ENCODE measurements at places on chromosomes 16 and 17. TPM values are rescaled to one million over a fixed set of nuclear protein-coding genes. Genes with fewer than 3 reads are reported as not detected.

Gene EEF2KMT
- 4.7 TPM for total RNA-seq

Gene KRTAP4-6
- not detected for total RNA-seq

Gene CFAP52
- total RNA-seq: not detected

Gene XYLT1
- total RNA-seq: 26.4 TPM

Gene CIBAR2
- total RNA-seq: not detected

Gene SEPTIN1
- total RNA-seq: 0.33 TPM

Gene LPO
- total RNA-seq: not detected

Gene IST1
- 219 TPM for total RNA-seq
